Activated CD4-positive, alpha-beta T cell treated with anti-CD3 and anti-CD28 coated beads for 24 hours (primary cell): ENCODE measurements at places on chromosomes 16 and 17.

GRCh38 chr16:85759136-85759535, 8.2 kb upstream of the C16orf74 start:
- no peak for DNase-seq

DNA sequence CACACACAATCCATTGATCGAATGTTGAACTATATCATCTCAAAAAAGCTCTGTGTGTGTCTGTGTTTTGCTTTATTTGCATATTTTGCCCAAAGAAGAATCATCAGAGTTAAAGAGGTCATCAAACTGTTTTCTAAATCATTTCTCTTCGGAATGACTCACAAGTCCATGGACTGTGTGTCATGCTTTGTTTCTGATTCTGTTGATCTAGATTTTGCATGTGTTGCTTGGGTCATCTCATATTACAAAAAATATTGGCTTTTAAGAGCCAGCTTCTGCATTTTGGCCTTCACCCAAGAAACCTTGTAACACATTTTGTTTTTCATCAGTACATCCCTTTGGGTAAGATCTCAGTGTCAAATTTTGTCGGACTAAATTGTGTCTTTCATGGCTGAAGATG, 471.2 kb upstream of the HSBP1 start:
- no peak for DNase-seq

DNA sequence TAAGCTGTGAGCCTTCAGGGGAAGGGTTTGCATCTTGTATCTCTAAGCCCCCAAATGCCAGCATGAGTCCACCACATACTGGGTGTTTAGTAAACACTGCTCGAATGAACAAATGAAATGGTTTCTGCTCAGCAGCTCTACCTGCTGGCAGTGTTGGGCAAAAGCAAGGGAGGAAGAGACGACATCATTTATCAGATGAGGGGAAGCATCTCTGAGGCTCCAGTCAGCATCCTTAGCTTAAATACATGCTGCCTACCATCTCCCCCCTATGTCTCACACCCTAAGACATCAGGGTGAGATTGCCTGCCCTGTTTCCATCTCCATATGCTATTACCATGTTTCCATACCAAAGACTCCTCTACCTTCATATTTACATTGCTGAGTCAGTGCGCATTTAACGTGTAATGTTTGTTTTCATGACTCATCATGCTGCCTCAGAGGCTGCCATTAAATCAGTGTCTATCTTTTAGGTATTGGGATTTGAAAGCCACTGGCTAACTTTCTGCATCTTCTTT, 379.8 kb downstream of the UTP18 start:
- DNase-seq = no peak

- no peak for DNase-seq
Measured at GRCh38 chr16:1487395-1488053, 1.2 kb downstream of the PTX4 start.

GRCh38 chr17:77392376-77393273, 251.9 kb downstream of the SEC14L1 start:
- no peak for DNase-seq

GRCh38 chr16:88576307-88576706, 6.1 kb downstream of the ZC3H18 start:
- DNase-seq = no peak

DNA sequence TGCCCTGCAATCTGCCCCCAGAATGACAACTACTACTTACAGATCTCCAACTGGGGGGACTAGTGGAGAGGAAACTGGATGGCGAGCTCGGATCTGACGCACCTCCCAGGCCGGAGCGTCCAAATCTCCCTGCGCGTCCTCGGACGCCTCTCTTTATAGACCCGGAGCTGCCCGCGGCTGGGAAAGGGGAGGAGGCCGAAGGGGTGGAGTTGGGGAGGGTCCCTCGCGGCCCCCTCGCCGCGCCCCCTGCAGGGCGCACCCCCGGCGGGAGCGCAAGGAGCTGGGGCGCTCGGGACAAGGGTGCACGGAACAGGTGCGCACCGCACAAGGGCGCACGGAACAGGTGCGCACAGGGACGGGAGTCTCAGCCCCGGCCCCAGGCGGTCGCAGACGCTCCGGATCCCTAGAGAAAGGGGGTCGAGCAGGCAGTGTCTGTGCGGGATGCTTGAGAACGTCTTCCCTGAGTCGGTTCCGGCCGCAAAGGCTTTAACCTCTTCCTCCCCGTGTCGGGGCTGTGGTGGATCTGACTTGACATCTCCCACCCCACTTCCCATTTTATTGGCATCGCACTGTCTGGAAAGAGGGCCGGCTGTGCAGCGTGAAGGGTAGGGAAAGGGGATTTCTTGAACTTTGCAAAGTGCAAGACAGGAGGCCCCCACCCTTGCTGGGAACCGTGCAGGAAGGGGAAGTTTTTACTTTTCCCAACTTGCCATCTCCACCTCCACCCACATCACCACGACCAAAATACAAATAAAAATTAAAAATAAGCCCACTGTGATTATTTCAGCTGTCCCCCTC, at the start of gene MYH11:
Gene MYH11, minus strand, starts transcription at position 128 of the 798 bp plus-strand sequence. CDS start 18,776 bp downstream, outside the sequence.
- DNase-seq = no peak

- no peak for DNase-seq
Measured at GRCh38 chr16:66717776-66718175, 21.2 kb upstream of the CMTM4 start.

DNA sequence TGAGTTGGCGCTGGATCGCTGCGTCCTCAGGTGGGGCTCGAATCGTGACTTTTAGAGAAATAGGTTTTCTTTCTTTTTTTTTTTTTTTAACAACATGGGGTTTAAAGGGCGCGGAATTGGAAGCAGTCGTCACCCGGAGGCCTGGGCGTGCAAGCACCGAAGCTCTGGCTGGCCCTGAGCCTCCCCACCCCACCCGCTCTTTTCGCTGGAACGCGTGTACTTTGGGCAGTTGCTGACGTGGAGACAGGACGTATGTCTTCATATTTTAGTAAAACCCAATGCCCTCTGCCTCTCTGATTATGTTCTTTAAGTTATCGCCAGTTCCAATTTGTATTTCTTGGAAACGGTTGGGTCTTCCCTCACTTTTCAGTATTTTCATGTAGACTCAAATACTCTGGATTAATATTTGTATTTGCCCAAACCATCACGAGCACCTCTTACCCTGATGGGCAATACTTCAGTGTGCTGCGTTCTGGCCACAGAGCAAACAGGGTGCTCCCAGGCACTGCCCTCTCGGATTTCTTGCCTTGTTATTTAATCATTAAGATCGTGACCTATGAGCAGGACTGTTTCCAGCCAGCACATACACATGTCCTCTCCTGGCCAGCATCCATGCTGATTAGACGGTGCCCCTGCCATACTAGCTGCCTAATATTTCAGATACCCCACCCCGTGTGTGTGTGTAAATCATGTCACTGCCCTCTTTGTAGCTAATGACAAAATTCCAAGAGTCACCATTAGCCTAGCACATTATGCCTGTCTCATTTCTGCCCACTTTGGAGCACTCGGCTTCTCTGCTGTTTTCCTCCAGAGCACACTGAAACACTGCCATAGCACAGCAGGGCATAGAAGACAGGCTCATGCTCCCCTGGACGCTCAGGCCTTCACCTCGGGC, 805 bp upstream of the C16orf95 start:
- DNase-seq = peak; percentile 21

DNA sequence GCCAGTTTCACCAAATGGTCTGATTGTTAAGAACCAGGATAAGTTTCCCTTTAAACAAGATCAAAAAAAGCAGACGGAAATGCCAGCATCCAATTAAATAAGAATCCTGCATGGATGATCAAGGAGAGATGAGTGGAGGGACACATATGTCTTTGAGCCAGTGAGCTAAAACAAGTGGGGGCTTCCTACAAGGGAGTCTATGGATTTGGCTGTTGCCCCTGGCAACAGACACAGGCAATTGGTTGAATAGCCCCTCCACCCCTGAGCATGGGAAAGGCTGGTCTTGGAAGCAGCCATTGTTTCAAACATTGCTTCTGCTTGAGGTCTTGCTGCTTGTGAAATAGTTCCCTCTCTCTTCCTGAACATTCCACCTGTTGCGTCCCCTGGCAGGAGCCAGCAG, 374.7 kb upstream of the ERCC4 start:
- no peak for DNase-seq

GRCh38 chr16:73025151-73025855, 22.6 kb downstream of the ZFHX3 start:
- no peak for DNase-seq

DNA sequence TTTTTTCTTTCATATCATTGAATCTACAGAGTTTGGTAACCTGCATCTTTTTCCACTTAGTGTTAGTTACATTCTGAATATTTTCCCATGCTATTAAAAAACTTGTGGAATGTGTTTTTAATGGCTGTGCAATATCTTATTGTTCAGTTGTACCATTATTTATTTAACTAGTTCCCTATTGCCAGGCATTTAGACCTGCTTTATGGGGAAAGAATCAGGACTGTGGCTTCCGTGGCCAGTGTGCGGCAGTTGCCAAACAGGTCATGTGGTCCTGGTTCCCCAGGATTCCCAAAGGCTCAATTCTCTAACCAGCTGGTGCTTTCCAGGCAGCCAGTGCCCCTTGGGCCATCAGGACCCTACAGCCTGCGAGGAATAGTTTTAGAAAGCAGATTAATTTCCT, 30.8 kb downstream of the NDEL1 start:
- DNase-seq = no peak

DNA sequence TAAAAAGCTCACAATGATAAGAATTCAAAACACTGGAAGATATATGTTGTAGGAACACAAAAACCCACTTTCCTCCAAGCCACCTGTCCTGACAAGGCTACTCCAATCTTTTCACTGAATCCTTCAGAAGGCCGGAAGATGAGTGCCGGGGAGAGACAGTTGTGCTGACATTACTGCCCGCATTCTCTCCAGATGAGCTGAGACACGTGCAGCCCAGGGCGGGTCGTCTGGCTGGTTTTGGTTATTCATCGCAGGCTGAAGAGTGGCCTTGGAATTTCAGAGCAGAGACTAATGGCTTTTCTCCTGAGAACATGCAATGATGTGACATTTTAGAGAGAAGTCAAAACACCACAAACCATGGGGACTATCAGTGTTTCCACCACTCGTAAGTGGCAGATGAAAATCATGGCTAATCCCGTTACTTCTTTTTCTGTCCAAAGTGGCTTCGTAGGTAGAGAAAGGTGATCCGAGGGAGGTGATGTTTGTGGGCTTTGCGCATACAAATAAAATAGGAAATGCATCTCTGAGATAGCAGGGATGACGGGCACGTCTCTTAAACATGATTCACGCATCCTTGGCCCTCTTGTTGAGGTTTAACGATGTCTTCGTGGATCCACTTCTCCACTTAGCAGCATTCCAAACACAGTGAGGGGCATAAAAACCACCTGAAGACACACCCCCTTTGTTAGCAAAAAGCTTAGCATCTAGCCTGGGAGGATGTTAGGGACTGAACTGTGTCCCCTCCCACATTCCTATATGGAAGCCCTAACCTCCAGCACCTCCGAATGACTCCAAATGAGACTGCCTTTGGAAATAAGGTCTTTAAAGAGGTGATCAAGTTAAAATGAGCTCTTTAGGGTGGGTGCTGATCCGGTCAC, 134.0 kb downstream of the IRX3 start:
- no peak for DNase-seq

GRCh38 chr16:15874745-15875314, 13.6 kb downstream of the CEP20 start:
- DNase-seq = no peak

- DNase-seq = no peak
Measured at GRCh38 chr16:79528338-79528737, 72.2 kb downstream of the MAF start.

- no peak for DNase-seq
Measured at GRCh38 chr17:49112936-49113335, 19.6 kb upstream of the B4GALNT2 start.

DNA sequence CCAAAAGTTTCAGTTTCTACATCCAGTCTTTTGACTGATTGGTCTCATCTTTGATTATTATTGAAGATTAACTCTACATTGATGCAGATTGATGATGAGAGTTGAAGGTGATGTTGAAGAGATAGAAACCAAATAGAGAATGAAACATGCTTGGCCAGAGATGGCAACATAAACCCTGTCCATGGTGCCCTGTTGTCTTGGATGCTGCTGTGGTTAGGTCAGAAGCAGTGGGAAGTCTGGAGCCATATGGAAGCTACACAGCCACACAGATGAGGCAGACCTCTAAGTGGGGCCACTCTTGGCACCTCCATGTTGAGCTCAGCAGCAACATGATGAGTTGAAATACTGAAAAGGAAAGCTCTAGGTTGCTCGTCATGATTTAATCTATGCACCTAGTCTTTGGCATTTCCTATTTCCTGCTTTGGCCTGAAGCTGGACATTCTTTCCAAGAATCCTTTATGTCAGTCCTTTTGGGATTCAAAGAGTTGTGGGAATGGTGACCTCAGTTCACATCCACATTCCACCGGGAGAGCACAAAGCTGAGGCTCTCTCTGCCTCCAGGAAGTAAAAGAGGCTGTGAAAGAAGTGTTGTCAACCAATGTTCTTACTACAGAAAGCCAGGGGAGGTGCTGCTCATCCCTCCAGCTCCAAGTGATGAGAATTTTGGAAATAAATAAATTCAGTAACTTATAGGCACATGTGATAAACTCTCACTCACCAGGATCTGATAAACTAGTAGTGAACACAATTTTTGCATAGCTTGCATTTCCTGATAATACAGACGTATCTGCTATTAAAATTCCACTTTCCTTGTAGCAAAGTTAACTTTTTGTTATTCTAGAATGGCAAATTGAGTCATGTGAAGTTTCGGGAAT, 127.7 kb upstream of the MAF start:
- DNase-seq = no peak

DNA sequence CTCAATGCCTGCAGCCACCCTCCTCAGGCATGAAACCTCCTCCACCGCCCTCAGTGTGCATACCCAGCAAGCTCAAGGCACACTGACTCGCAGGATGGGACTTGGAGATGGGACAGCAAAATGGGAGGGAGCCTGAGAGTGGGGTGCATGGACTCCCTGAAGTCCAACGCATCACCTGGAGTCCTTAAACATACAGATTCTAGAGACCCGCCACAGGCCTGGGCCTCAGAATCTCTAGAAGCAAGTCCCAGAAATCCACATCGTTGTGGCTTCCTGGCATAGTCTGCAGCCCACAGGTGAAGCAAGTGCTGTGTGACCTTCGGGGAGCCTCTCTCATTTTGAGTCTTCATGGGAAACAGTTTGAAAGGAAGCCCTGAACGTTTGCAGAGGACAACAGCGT, 3.6 kb upstream of the TBX21 start:
- no peak for DNase-seq

DNA sequence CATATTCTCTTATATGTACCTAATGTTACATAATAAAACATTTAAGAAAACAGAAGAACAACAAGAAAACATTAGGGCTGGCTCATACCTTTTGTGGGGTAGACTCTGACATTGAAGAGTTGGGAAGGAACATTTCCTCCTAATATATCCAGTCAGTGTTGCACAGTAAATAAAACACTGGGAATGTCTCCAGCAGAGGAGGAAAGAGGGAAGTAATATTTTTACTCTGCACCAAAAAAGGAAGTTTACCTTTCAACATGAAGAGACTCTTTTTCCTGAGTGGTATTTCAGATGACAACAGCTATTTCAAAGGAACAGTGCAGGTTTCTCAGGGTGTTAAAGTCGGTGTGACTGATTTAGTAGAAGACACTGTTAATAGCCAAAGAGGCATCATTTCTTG, 31.9 kb downstream of the EPN2 start:
- no peak for DNase-seq

- DNase-seq = no peak
Measured at GRCh38 chr17:80031691-80032430, 3.8 kb downstream of the TBC1D16 start.
